ENCODE measurements at places on chromosomes 3 and 15. TPM values are rescaled to one million over a fixed set of nuclear protein-coding genes. Genes with fewer than 3 reads are reported as not detected.

DNA sequence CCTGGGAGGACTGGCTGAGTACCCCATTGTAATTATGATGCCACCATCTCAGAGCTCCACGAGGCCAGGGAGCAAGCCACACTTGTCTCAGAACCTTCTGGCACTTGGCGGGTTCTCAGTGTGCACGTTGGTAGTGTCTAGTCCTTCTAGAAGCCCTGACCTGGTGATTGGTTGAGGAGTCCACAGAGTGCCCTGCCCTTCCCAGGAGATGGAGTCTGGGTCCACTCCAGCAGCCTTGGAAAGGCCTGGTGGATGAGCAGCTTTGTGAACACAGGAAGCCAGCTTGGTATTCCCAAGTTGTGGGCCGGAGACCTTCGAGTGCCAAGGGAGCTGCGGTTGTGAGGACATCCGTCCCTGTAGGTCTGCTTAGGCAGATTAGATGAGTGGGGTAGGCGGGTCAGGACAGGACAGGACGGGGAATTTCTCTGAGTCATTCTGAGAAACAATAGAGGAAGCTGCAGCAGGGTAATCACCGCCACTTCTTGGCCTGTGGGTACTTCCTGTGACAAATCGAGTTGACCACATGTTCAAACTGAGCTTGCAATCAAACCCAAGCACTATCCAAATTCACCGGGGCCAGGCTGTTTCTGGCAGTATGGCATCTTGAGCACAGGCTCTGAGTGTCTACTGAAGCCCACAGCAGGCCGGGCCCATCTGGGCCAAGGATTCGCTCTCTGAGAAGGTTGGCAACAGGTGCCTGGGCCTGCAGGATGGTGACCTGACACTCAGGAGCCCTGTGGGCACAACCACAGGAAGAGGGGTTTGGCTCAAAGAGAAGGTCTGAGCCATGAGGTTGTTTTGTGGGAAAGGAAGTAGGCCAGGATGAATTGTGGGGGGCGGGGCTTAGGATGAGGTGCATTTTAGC is 71.5 kb upstream of the PLXNA1 start:
- H3K36me3 ChIP-seq: peaks cover 7% of the 10 kb centered on the region
- no peak for DNase-seq
- H3K4me1 ChIP-seq: peaks cover 8% of the 10 kb centered on the region
- no peaks in the 10 kb centered on the region for H3K27me3 ChIP-seq

GRCh38 chr3:31695280-31696008 is 162.7 kb downstream of the STT3B start:
- H3K27ac ChIP-seq: no peak overlapping the region
- DNase-seq: no peak
- no peak overlapping the region for H3K4me3 ChIP-seq
- no peaks in the 10 kb centered on the region for H3K36me3 ChIP-seq

GRCh38 chr3:159865041-159865579 is 123.5 kb upstream of the IL12A start:
- no peak for DNase-seq
- peaks cover 10% of the 10 kb centered on the region for H3K4me1 ChIP-seq
- H3K36me3 ChIP-seq: peaks cover 2% of the 10 kb centered on the region
- H3K27ac ChIP-seq: peak overlapping the region; percentile 61
- H3K4me3 ChIP-seq: no peak overlapping the region
- no peaks in the 10 kb centered on the region for H3K27me3 ChIP-seq

GRCh38 chr3:3351226-3351625 is 171.7 kb upstream of the CRBN start:
- no peaks in the 10 kb centered on the region for H3K4me1 ChIP-seq
- no peak overlapping the region for H3K4me3 ChIP-seq
- no peak for DNase-seq
- no peak overlapping the region for H3K27ac ChIP-seq
- H3K27me3 ChIP-seq: no peaks in the 10 kb centered on the region
- H3K36me3 ChIP-seq: no peaks in the 10 kb centered on the region

- no peak overlapping the region for H3K4me3 ChIP-seq
- DNase-seq: no peak
- peaks cover 22% of the 10 kb centered on the region for H3K4me1 ChIP-seq
- H3K27me3 ChIP-seq: peaks cover 19% of the 10 kb centered on the region
Observed at GRCh38 chr15:34799149-34800101, 4.1 kb upstream of the ACTC1 start.

GRCh38 chr15:48544778-48545177 is 100.7 kb downstream of the FBN1 start:
- H3K4me3 ChIP-seq: no peak overlapping the region
- no peak for DNase-seq
- H3K27me3 ChIP-seq: no peaks in the 10 kb centered on the region
- H3K36me3 ChIP-seq: no peaks in the 10 kb centered on the region
- H3K27ac ChIP-seq: no peak overlapping the region

- DNase-seq: no peak
- H3K4me1 ChIP-seq: no peaks in the 10 kb centered on the region
- H3K36me3 ChIP-seq: no peaks in the 10 kb centered on the region
Observed at GRCh38 chr3:59271971-59272370, 222.1 kb upstream of the CFAP20DC start.

- DNase-seq: no peak
- H3K4me3 ChIP-seq: no peak overlapping the region
- peaks cover 5% of the 10 kb centered on the region for H3K4me1 ChIP-seq
- no peaks in the 10 kb centered on the region for H3K36me3 ChIP-seq
- peak overlapping the region; percentile 33 for H3K27ac ChIP-seq
Observed at GRCh38 chr3:172106989-172107388, 67.6 kb downstream of the FNDC3B start.

DNA sequence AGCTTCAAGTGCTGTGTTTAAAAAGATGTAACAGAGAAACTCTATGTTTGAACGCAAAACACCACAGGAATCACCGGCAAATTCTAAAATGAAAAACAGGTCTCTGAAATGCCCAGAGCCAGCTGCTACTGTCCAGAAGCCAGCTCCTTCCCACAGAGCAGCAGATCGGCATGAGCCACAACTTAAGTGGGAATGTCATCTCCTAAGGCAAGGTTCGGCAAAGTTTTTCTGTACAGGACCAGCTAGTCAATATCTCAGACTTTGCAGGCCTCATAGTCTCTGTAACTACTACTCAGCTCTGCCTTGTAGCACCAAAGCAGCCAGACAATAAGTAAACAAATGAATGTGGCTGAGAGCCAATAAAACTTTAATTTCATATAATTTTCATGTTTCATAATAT is 4.9 kb downstream of the PLOD2 start:
- no peak for DNase-seq
- no peak overlapping the region for H3K4me3 ChIP-seq
- peaks cover 7% of the 10 kb centered on the region for H3K4me1 ChIP-seq

DNA sequence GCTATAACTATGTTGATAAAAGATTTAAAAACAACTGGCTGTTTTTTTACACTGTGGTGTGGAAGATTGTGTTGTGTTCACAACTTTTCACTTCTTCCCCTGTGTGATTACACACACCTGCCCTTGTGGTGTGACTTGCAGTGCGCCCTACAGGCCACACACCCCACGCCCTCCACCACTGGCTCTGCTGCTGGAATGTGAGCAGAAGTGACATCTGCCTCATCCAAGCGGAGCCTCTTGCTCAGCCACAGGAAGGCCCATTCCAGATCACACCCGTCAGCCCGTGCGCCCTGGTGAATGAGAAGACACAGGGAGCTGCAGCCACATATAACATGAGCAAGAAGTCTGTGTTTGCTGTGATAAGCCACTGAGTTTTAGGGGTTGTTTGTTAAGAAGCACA is 7.0 kb downstream of the CCR2 start:
- H3K4me1 ChIP-seq: peaks cover 3% of the 10 kb centered on the region
- H3K36me3 ChIP-seq: no peaks in the 10 kb centered on the region
- H3K4me3 ChIP-seq: no peak overlapping the region
- no peak for DNase-seq

DNA sequence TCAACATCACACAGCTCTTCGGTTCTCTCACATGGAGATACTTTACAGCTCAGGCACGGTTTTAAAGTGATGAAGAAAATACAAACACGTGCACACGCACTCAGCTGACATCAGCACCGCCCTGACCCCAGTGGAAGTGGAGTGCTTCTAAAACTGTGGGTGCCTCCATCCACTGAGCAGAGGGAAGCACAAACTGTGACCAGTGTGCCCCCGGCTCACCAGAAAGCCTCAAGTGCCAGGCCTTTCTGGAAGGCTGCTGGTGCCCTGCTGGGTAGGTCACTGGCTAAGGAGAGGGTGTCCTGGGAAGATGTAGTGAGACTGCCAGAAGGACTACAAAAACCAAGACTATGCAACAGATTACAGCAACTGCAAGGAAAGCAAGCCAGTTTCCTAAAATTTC is 78.5 kb downstream of the OCA2 start:
- no peak overlapping the region for H3K27ac ChIP-seq
- no peak for DNase-seq

DNA sequence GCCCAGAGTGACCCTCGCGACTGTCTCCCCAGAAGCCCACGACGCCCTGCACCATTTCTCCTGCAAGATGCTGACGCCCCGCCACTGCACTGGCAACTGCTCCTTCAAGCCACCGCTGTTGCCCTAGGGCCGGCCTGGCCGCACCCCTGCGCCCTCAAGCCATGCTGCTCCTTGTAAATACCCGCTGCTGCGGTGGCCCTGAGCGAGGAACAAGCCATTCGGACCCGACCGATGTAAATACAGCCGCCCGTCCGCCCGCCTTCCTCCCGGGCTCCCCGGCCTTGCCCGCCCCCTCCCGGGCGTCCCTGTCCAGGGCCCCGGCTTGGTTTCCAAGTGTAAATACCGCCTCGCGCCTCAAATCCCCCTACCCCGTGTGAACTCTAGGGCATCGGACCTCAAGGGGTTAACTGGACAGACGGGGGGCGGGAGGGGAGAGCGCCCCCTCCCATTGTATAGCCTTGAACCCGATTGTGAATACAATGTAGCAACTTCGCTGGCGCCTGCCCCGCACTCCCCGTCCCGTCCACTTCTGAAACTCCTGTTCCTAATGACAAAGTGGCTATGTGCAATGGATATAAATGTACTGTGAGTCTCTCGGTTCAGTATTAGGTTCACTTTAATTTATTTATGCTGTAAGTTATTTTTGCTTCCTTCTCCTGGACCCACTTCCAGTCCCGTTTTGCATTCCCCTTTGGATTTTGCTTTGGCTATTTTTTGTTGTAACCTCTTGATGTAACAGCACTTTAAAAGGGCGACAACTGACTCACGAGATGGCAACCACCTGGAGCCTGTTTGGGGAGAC is 5.9 kb downstream of the RNU6-1 start:
- H3K27me3 ChIP-seq: peaks cover 78% of the 10 kb centered on the region
- no peak for DNase-seq
- H3K27ac ChIP-seq: no peak overlapping the region
- H3K4me1 ChIP-seq: peaks cover 66% of the 10 kb centered on the region

- peaks cover 32% of the 10 kb centered on the region for H3K27me3 ChIP-seq
- no peaks in the 10 kb centered on the region for H3K36me3 ChIP-seq
- peaks cover 27% of the 10 kb centered on the region for H3K4me1 ChIP-seq
- no peak for DNase-seq
- H3K27ac ChIP-seq: peak within 1 kb of the TSS; percentile 22
- peak within 1 kb of the TSS; percentile 69 for H3K4me3 ChIP-seq
Observed at GRCh38 chr3:42979044-42979972, at the start of gene GASK1A. TSS of gene GASK1A (plus strand) at chr3:42979311. CDS start at chr3:42979643, 332 bp downstream.

DNA sequence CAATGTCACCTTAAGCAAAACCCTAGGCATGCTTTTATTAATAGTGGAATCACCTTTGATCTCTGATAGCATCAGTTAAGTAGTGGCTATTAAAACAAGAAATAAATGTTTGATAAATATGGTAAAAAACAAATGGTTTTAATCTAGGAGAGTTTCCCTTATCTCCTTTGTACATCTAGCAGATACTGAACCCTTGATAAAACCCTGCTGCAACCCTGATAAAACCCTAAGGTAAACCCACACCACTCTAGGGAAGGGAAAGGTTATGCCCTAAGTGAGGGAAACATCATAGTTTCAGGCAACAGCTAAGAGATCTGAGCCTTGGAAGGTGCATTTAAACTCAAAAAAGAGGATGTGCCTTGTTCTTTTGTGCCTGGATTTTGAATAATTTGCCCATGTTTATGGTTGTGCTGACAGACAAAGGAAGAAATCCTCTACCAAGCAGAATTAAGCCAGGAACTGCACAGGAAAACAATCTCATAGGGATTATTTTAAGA is 309.7 kb downstream of the FGF12 start:
- H3K4me1 ChIP-seq: no peaks in the 10 kb centered on the region
- H3K4me3 ChIP-seq: no peak overlapping the region
- H3K27me3 ChIP-seq: peaks cover 2% of the 10 kb centered on the region
- H3K36me3 ChIP-seq: no peaks in the 10 kb centered on the region
- no peak overlapping the region for H3K27ac ChIP-seq
- no peak for DNase-seq

DNA sequence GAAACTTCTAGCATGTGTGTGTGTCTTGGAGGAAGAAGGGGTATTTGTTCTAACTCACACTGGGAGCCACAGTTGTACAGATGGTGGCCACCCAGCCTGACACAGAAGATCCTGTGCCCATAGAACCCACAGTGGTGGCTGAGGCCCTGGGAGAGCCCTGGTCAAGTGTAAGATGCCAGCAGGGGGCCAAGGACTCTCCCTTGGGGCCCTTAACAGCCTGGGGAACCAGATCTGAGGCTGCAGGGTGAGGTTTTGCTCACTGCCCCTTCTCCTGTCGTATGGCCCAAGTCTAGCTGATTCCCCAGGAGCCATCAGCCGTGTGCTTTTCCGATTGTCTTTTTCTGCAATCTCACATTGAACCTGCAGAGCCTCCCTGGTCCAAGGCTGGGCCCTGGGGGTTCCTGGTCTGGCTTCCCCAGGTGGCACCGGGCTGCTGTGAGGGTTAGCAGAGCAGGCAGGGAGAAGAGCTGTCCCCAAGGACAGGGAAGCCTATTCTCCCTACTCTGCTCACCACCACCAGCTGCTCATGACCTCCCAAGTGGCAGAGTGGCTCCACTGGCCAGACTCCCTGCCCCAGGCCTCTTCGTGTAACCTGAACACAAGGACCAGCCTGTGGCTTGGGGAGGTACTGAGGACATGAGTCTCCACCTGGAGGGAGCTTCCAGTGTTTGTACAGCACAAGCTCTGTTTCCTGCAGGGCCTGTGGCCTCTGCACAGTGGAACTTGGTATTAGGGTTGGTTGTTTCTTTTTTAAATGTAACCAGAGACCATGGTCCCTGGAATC is 51.9 kb downstream of the CA12 start:
- H3K4me1 ChIP-seq: peaks cover 11% of the 10 kb centered on the region
- H3K27me3 ChIP-seq: no peaks in the 10 kb centered on the region
- no peak for DNase-seq
- H3K36me3 ChIP-seq: peaks cover 5% of the 10 kb centered on the region
- H3K4me3 ChIP-seq: no peak overlapping the region
- no peak overlapping the region for H3K27ac ChIP-seq

Gene NR2F2
- 21.4 TPM for total RNA-seq

Gene PLA2G4D
- 0.06 TPM for total RNA-seq

Gene BDH1
- total RNA-seq: 18.7 TPM

Gene NRROS
- total RNA-seq: 3.2 TPM

Gene THRB
- 7.5 TPM for total RNA-seq

Gene COLQ
- total RNA-seq: 4.2 TPM

Gene SNTN
- total RNA-seq: 0.59 TPM

Gene GABRR3
- 0.20 TPM for total RNA-seq
